ENCODE measurements at places on chromosomes 2 and 18.

GRCh38 chr2:162974771-162975170, 136.2 kb upstream of the KCNH7 start:
- DNase-seq: peak; percentile 14

- no peak for DNase-seq
Observed at GRCh38 chr2:68340226-68341061, 20.7 kb upstream of the CNRIP1 start.

GRCh38 chr18:77765468-77765867, 515.8 kb downstream of the GALR1 start:
- peak; percentile 59 for DNase-seq

GRCh38 chr18:25976554-25976953, 113.9 kb downstream of the SS18 start:
- DNase-seq: no peak

- DNase-seq: no peak
Observed at GRCh38 chr2:16094811-16095210, 154.5 kb downstream of the MYCN start.

DNA sequence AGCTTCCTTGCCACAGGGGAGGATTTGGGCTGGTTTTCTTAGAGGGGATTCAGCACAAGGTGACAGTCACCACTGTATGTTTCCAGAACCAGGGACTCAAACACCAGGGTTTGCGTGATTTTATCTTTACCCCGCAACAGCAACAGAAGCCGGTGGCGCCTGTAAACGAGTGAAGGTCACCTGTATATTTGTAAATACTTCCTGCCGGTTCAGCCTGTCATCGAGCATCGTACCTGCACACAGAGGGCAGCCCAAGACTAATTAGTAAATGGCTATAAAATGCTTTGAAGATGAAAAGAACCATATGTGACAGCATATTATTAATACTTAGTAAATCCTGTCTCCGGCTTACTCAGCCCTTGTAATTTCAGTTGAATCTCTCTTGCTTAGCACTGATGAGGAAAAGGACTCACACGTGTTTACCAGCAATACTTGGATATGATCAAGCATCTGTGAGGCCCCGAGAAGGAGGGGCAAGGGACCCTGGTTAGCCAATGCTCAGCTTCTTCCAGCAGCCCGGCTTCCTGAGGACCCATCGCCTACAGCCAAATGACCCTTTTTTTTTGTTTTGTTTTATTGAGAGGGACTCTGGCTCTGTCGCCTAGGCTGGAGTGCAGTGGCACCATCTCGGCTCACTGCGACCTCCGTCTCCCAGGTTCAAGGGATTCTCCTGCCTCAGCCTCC, 51.3 kb upstream of the FOSL2 start:
- DNase-seq: no peak

GRCh38 chr2:80858965-80859364, 554.4 kb upstream of the LRRTM1 start:
- DNase-seq: no peak

DNA sequence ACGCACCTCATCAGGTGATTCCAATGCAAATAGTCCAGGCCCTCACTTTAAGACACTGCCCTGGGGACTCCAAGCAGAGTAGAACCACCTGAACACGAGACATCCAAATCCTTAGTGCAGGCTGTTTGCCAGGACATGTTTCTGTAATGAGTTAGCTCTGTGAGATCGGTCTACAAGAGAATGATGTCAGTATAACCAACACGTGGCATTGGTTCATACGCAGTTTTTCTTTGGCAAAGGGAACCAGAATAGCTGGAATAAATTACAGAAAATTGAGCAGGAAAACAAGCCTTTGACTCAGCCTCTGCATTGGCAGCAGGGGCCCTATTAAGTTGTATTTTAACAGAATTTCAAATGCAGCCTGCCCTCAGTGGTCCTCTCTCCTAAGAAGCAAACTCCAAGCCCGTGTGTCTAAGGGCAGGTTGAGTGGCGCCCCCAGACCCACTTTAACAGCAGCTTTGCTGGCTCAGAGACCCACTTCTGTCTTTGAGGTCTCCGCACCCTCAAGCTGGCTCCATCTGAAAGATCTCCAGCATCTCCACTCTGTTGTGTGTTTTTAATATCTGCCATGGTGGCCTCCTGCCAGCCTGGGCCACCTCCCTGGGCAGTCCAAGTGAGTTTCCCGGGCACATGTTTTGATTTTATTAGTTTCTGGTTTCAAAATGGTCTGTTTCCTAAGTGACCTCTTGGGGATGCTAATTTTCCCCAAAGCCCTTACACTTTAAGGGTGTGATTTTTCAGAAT, 61.3 kb downstream of the ALPK2 start:
- no peak for DNase-seq

Data from pons (tissue), 1 donor.